Daoy (cell line): ENCODE measurements at places on chromosomes 1 and 21. TPM values are rescaled to one million over a fixed set of nuclear protein-coding genes. Genes with fewer than 3 reads are reported as not detected.

DNA sequence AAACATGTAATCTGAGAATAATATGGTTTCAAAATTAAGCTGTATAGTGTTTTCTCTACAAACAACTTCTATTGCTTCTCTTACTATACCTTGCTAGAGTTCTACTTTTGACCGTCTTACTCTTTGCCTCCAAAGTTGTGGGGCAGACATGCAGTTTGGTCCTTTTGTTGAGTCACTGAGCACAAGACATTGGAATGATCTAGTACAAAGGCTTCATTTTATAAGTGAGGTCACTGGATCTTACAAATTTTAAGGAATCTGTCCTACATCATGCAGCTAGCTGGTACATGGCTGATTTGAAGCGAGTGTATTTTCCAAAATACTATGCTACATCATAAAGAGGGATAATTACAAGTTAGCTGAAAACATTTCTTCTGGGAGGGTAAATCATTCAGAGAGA is 28.8 kb downstream of the OR10J1 start:
- DNase-seq, result no peak

The AGO4 gene
- 2.5 and 4.9 TPM in 2 replicates for total RNA-seq

GRCh38 chr1:207838156-207839082 is 72.5 kb downstream of the CD34 start:
- no peak for DNase-seq

The TEX38 gene
- total RNA-seq, result not detected in 2 replicates

DNA sequence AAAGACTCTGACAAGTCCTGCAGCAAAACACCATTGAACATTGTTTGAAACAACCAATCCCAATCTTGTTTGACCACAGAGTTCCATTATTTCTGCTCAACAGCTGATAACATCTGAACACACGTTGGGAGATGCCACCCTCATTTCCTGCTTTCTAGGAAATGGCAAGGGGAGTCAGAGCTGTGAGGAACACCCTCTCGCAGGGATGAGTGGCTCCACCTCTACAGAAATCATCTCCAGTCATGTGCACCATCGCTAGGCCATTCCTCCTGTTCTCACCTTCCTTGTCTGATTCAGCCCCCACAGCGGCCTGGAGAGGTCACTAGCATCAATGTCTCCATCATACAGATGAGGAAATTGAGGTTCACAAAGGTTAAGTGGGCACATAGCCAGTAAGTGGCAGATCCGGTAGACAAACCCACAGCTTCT is 22.4 kb upstream of the RUNX3 start:
- peak; percentile 68 for DNase-seq

GRCh38 chr1:211589782-211590721 is 11.1 kb upstream of the SLC30A1 start:
- peak; percentile 81 for DNase-seq
